Stimulated activated CD8-positive, alpha-beta memory T cell treated with anti-CD3 and anti-CD28 coated beads, Interleukin-2, amount 100 ng/mL, for 1 hour (primary cell): ENCODE measurements at places on chromosomes 12 and 14.

DNA sequence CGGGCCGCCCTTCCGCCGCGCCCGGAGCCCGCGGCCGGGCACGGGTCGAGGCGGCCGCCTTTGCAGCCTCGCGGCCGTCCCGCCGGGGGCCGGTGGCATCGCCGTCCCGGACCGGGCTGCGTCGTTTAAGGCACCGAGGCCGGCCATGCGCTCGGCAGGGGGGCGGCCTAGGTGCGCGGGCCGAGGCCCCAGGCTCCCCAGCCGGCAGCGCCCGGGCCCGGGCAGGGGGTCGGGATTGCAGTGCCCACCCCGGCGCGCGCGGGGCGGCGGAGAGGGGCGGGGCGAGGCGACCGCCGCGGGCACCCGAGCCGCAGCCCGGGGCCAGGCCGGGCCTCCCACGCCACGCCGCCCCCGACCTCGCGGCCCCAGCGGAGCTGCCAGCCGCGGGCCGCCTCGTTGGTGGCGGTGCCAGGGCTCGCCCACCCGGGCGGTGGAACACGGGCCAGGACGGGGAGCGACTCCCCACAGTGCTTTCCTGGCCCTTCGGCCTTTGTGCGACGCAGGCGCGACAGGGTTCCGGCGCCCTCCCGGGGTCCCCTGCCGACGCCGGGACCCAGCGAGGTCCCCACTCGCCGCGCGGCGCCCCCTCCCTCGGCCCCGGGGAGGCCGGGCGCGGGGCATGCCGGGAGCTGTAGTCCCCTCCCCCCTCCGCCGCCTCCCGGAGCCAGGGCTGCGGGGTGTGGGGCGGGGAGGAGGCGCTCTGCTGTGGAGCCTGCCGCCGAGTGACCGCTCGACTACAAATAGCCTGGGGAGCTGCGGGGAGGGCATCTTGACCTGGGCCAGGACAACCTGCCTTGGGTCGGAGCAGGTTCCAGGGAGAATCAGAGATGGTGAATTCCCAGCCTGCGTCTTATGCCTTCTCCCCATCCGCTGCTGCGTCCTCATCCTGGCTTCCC is 769 bp downstream of the FKBP4 start:
- DNase-seq: peak; percentile 60

DNA sequence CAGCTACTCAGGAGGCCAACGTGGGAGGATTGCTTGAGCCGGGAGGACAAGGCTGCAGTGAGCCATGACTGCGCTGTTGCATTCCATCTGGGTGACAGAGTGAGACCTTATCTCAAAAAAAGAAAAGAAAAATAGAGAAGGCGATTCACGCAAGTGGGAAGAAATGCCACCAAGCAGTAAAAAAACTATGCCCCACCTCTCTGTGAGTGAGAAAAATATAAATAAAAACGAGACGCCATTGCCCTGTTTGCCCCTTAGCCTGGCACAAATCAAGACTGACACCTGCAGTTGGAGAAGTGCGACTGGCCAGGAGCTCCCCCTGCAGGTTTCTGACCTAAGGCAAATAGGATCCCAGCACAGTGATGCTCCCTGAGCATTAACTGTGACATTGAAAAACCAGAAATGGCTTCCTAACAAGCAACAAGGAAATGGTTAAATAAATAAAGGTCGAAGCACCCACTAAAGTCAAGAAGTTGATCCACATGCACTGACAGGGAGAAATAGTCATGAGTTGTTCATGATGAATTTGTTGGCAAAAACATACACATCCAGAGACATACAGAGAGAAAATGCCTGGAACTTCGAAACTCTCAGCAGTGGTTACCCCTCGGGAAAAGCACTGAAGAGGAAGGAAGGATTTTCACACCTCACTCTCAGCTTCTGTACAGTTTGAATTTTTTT is 21.1 kb downstream of the GSC start:
- no peak for DNase-seq

GRCh38 chr12:69120354-69120753 is 119.0 kb upstream of the CPSF6 start:
- DNase-seq: no peak

DNA sequence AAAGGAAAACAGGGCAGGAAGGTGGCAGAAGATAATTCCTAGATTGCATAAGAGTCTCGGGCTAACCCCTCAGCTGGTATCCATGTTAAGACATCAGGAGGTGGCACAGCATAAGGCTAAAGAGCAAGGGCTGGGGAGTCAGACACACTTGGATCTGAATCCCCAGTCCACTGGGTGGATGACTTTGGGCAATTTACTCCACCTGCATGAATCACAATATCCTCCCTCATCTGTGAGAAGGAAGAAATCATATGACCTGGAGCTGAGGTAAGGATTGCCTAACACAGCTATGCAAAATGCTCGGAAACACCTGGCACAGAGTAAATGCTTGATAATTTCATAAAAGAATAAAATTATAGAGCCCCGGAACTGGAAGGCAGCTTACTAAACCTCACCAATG is 217.9 kb downstream of the PIK3C2G start:
- DNase-seq: no peak
